NT2/D1 (cell line): ENCODE measurements at places on chromosomes 6 and 20.

DNA sequence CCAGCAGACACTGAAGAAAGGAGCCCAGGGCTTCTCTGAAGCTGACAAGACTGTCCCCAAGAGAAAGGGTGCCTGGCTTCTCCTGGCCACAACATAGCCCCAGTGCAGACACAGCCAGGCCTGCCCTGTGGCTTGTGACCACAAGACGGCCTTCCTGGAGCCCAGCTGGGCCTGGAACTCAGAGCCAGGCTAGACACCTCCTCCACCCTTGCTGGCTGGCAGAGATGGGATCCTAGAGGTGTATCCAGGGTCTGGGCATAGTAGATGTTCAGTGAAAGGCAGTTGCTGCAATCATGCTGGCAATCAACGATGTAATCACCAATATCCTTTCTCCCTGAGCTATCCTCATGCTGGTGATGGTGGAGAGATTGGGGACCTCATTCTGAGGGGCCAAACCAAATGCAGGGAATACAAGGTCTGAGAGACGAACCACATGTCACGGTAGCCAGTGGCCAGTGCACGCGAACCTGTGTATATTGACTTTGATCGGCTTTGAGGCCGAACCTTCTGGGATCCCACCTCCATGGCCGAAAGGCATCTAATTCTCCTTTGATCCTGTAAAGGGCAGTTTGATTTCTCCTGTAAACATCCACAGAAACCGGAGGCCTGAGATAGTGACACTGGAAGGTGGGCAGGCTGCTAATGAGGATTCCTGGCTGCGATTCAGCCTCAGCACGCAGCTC, 115.2 kb downstream of the PSMB1 start:
- no peak for DNase-seq

DNA sequence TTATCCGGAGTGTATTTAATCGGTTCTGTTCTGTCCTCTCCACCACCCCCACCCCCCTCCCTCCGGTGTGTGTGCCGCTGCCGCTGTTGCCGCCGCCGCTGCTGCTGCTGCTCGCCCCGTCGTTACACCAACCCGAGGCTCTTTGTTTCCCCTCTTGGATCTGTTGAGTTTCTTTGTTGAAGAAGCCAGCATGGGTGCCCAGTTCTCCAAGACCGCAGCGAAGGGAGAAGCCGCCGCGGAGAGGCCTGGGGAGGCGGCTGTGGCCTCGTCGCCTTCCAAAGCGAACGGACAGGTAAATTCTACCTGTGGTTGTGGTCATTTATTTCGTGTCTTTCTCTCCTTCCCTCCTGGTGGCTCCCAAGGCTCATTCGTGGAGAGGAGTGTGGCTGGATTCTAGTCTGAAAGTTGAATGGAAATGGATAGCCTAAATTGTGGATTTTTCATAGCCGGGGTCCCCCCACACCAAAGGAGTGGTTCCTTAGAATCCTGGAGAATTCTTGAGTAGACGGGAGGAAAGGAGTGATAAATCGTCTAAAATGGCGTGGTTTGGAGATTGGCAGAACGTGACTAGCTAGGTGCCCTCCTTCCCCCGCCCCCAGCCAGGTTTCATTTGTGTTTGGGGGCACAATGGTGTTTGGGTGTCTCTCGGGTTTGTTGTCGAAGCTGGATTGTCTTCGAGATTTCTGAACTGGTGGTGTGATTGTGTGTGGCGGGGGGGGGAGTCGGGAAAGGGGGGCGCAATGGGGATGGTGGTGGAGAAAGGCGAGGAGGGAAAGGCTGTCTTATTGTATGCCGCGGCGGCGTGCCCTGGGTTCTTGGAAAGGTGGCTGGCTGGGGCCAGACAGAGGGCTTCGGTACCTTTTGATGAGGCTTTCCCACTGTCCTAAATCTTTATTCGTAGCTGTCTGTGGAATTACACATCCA, 673 bp downstream of the MARCKS start:
- DNase-seq, result no peak

DNA sequence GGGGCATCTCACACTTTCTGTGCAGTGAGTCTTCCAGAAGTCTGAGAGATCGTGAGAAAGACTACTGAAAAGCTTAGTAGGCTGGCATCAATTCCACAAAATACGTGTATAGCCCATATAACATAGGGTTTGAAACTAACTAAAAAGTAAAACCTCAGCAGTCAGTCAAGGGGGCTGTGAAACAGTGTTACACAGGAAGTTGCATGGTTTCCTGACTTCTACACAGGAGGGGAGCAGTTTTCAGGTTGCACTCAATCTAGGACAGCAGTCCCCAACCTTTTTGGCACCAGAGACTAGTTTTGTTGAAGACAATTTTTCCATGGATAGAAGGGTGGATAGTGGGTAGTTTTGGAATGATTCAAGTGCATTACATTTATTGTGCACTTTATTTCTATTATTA, 4.7 kb upstream of the LY86 start:
- DNase-seq, result no peak

GRCh38 chr6:152863618-152864326, 113.2 kb downstream of the VIP start:
- DNase-seq, result peak; percentile 27

- no peak for DNase-seq
Observed at GRCh38 chr6:43780941-43781928, 11.2 kb downstream of the VEGFA start.

GRCh38 chr6:139398658-139399057, 24.2 kb upstream of the CITED2 start:
- no peak for DNase-seq

- no peak for DNase-seq
Observed at GRCh38 chr6:135521431-135521830, 23.9 kb upstream of the AHI1 start.

DNA sequence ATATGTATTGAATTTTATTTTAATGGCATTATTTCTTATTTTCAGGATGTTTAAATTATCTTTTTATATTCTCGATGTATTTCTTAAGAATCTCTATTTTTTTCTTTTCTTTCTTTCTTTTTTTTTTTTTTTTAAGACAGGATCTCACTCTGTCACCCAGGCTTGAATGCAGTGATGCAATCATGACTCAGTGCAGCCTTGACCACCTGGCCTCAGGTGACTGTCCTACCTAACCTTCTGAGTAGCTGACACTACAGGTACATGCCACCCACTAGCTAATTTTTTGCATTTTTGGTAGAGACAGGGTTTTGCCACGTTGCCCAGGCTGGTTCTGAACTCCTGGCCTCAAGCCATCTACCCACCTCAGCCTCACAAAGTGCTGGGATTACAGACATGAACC, 143.8 kb upstream of the LAMA2 start:
- DNase-seq, result no peak

DNA sequence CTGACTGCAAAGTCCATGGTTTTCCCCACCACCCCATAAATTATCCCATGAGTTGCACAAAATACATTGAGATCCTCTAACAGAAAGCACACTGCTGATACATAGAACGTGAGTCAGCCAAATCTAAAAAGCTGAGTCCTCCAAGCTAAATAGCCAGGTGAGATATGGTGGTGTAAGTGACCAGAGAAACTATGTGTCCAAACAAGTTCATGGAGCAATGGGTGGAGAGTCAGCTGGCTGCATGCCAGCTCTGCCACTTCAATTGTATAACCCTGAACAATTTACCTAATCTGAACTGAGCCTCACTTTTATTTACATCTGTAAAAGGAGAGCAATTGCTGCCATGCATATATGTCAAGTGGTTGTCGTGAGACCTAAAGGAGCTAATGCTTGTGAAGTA, 9.7 kb downstream of the SNAP25 start:
- no peak for DNase-seq

DNA sequence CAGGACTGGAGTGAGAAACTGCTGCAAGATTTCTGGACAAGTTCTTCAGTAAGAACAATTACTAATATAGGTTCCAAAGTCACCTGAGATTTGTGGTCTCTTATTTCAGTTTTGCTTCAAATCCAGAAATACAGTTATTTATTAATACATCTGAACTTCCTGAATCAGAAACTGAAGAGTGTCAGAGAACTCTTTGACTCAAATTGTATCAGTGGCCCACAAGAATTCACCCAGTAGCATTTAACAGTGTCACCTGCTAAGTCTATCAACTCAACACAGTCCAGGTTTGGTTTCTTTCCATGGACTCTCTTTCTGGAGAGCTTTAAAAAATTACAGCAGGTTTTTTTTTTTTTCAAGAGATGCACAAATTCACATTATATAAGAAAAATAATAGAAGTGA, 18.8 kb upstream of the NHSL1 start:
- DNase-seq, result no peak

DNA sequence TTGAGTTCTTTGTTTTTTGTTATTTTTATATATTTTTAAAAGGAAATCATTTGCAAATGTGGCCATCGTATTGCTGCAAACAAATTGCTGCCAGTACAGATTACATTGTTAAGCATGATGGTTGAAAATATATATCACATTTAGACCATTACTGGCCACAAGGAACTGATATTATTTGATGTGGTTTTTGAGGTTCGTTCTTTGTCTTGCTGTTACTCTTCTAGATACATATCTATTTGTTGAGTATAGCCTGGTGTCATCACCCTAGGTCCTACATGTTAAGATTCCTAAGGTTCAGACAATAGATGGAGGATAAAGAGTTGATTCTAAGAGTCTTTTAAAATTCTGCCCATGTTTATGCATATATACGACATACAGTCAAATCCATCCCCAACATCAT, 306.0 kb downstream of the FARS2 start:
- DNase-seq, result no peak

GRCh38 chr20:50868509-50869495, 62.4 kb downstream of the ADNP start:
- DNase-seq, result no peak

GRCh38 chr20:53972179-53972578, 98.2 kb downstream of the BCAS1 start:
- no peak for DNase-seq

GRCh38 chr6:83590416-83590815, 78.1 kb downstream of the PRSS35 start:
- DNase-seq, result no peak

DNA sequence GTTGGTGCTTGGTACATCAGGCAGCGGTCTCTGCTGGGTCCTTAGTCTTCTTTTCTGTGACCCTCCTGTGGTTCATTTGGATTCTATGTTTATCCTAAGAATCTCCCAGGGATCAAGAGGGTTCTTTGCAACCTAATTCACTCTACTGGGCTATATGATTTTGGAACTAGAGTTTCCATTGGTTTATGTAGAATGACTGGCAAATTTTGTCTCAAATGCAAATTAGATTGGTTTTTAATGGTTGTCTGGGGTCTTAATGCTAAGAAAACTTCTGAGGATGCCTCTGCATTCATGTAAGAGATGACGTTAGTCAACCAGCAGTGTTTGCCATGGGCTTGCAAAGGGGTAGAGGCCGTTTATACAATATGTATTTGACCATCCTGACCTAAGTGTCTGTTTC, 129.8 kb upstream of the ZFP64 start:
- DNase-seq, result no peak

GRCh38 chr6:22362361-22362760, 65.5 kb upstream of the PRL start:
- DNase-seq, result no peak

GRCh38 chr6:28446818-28447511, 3.7 kb upstream of the ZSCAN23 start:
- no peak for DNase-seq

GRCh38 chr20:50967586-50967985, 9.0 kb downstream of the MOCS3 start:
- DNase-seq, result no peak

DNA sequence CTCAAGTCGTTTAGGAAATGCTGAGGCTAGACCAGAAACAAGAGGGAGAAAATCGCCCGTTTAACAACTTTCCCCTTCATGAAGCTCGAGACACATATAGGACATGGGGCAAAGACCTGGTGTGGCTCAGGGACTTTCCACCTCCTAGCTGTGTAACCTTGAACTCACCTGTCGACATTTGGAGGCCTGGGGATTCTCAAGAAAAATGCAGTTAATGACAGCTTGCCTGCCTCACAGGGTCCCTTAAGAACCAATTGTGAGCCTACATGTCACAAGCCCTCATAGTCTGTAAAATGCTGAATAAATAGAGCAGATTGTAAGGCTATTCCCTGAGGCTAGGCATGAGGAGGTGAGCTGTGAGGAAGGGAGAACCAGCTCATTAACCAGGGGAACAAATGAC, 35.1 kb downstream of the MGME1 start:
- no peak for DNase-seq

DNA sequence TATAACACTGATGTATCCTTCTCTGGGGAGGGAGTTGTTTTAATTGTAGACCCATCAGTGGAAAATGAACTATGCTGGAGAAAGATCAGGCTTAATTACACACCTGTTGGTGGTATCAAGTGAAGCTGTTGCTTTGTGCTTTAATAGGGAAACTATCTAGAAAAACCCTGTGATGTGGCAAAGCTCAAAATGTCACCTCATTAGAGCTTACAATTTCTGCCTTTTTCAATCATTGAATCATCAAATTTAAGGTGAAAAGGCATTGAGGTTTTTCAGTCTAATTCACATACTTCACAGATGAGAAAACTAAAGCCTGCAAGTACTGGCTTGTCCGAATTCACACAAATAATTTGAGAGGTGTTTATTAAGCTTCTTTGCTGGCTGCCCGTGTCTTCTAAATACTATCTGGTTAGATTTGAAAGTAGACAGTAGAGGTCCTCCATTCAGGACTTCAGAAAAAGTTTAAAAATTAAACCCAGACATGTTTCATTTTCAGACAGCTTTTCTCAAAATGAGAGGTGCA, 143.3 kb upstream of the MAP3K7 start:
- no peak for DNase-seq

DNA sequence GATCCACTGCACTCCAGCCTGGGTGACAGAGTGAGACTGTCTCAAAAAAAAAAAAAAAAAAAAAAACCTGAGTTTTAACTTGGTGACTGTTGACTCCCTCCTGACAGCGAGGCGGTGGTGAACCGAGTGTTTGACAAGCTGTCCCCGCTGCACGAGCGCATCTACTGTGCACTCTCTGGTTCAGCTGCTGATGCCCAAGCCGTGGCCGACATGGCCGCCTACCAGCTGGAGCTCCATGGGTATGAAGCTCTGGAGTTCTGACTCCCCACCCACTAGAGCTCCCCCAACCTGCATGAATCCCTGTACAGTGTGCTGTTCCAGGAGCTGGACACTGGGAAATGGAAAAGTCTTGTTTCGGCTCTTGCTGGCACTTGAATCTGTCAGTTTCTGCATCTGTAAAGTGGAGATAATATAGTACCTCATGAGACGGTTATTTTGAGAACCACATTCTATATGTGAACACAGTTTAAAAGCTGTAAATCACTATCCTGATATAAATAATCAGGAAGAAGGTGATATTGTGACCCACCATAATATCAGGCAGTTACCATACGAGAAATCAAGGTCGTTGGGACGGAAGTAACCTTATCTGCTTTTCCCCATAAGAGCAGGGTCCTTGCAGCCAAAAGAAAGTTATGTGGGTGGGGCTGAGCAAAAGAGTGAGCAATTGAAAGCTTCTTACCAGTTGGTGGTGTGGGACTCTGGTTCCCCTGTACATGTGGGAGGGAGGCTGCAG, 3.3 kb downstream of the PSMB9 start:
- no peak for DNase-seq

GRCh38 chr6:100886076-100886475, 4.9 kb upstream of the ASCC3 start:
- no peak for DNase-seq
